ENCODE measurements at places on chromosomes 6 and 20.

DNA sequence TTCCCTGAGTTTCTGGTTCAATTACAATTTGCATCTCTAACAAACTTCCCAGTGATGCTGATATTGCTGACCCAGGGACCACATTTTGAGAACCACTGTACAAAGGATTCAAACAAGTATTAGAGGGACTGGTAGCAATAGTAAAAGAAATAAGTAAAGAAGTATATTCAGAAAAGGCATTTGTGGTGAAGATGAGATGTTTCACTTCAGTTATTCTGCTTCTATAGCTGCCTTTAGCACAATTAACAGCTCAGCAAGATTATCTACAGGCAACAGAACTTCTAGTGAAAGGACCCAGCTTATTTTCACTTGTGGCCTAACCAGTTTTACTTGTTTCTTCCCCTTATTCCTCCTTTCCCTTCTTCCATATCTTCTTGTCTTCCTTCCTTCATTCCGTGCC lies 149.4 kb downstream of the PHF3 start:
- DNase-seq: no peak

GRCh38 chr6:29975561-29975907 lies 33.2 kb downstream of the HLA-A start:
- no peak for DNase-seq

DNA sequence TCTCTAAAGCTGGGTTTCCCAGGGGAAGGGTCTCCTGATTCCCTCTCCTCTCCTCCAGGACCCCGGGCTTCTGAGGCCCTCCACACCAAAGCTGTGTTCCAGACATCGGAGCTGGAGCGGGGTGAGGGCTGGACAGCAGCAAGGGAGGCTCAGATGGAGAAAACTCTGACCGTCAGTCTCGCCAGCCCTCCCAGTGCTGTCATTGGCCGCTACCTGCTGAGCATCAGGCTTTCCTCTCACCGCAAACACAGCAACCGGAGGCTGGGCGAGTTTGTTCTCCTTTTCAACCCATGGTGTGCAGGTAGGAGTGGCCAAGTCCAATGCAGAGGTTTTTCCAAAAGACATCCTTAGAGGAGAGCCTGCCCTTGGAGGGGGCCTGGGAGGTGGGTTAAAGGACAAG lies 14.4 kb downstream of the TGM6 start:
- DNase-seq: no peak

DNA sequence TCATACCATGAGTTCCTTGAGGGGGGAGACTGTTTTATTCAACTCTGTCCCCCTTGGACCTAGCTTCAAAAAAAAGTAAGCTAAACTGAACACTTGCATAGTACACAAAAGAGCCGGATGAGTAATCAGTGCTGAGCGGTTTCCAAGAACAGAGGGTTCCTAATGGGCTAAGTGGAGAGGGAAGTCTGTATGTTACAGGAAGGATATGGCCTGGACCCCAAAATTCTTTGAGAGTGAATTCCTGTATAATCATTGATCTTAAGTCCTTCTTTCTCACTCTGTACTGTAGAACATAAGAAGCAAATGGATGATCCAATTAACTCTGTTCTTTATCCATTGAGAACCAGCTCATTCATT lies 324.7 kb upstream of the CNR1 start:
- no peak for DNase-seq

- no peak for DNase-seq
Measured at GRCh38 chr6:142697922-142698321, 247.1 kb downstream of the HIVEP2 start.

All from stimulated activated naive CD4-positive, alpha-beta T cell (primary cell).